ENCODE measurements at places on chromosomes 1 and 21.

GRCh38 chr1:207145401-207146058 is 41.5 kb downstream of the C4BPA start:
- no peak for DNase-seq

DNA sequence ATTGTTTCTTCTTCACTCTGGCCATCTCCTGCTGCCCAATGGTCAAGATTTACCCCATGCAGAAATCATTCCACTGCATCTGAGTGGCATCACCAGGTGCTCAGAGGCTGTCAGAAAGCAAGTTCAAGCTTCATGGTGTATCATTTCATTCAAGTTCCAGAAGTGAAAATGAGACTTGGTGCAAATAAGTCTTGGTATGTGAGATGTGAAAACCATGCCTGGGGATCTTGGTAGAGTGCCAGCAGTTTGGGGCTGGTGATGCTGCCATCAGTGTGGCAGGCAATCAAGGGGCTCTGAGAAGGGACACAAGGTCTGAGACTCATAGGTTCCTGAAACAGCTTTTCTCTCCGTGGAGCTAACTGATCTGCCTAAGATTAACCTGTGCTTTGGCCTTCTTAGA is 52.0 kb downstream of the CD2 start:
- DNase-seq: no peak

GRCh38 chr21:36813052-36813451 is 114.1 kb downstream of the SIM2 start:
- no peak for DNase-seq

DNA sequence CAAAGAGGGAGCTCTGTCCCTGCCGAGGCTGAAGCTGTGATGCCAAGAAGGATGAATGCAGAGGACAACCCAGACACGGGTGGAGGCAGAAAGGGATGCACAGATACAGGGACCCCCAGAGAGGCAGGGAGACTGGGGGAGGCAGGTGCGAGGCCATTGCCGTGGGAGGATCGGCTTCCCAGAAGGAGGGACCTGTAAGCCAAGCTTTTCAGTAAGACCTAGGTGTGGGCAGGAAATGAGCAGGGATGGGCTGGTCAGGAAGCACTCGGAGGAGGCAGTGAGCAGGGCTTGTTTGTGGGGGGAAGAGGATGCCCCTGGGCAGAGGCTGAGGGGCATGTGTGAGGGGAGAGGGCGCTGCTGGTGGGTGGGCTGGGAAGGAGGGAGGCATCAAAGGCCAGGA is 67.7 kb upstream of the WNT4 start:
- no peak for DNase-seq

- DNase-seq: no peak
Measured at GRCh38 chr1:178405137-178405536, 91.6 kb downstream of the CLEC20A start.

DNA sequence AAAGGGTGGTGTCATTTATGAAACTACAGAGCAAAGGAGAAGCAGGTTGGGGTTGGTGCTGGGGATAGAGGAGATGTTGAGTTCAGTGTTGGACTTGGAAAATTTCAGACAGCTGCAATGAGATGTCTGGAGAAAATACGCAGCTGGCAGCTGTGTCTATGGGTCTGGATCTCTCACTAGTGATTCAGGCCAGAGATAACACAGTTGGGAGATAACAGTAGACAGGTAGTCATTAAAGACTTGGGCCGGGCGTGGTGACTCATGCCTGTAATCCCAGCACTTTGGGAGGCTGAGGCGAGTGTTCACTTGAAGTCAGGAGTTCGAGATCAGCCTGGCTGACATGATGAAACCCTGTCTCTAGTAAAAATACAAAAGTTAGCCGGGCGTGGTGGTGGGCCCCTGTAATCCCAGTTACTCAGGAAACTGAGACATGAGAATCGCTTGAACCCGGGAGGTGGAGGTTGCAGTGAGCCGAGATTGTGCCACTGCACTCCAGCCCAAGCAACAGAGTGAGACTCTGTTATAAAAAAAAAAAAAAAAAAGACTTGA is 2.5 kb upstream of the TFAP2E start:
- DNase-seq: no peak

DNA sequence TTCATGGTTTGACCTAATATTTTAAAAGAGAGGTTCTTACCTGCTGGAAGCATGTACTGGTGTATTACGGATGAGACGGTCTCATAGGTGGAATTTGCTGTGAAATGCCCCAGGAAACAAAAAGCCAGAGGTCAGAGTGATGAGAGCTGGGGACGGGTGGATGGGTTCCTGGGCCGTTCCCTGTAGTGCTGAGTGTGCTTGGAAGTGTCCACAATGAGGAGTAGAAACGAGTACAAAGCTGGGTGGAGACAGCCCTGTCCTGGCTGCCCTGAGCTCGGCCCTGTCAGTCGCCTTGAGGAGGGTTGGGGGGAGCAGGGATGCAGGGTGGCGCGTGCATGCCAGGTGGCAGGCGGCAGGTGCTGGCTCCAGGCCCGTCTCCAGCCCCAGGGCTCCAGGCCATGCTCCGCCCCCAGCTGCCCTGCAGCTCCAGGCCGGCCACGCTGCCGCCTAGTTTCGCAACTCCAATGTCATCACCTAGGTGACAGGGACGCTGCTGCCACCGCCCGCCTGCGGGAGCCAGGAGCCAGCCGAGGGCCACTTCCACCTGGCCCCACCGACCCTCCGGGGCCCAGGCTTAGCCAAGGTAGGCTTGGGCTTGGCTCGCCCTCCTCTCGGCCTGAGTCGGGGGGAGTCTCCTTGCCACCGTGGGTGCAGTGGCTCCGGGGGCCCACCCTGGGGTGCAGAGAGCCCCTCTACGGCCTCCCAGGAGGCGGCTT is 16.4 kb downstream of the TP73 start:
- peak; percentile 71 for DNase-seq

DNA sequence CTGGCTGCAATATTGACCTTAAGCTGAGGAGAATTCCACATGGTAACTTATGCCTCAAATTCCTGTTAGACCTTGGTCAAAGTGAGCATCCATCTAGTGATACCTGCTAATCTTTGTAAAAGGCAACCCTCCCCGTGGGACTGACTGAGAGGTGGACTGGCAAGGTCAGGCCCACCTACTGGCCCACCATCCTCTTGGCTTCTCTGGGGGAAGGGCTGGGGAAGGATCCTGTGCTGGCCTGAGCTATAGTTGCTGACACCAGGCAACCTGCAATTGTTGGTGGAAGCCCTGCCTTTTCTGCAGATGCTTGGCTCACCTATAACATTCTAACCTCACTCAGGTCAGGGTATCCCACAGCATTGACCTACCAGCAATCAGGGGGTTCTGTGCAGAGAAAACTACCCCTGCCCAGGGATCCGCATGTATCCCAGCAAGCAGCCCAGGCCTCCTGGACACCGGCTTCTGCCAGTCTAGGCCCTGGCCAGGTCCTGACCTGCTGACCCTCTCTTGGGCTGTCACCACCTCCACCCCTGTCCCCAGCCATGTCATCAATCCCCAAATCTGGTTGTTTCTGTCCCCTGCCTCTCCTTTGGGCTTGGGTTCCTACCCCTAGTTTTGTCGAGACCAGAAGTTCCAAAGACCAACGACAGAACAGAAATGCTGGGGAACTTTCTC is 108.1 kb upstream of the EDN2 start:
- DNase-seq: no peak

DNA sequence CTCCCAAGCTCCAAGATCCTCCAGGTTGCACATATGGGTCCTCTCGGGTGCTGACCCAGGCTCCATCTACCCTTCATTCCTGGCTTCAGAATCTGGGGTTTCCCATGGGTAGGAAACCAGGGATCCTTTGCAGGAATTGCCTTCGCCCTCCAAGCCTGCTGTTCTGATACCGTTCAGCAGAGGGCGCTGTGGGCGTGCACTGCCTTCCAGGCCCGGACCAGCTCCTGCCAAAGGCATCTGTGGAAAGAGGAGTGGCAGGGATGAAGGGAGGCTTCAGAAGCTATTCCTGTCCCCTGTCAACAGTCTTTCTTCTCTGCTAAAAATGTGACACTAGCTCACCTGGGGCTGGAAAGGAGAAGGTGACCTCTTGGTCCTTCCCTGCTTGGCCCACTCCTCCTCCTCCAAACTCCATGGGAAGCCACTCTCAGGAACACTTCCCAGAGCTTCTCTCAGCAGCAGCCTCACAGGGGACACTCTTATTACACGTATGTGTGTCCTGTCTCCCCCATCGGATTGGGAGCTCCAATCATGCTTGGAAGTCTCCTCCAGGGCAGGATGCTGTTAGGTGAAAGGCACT is 71.2 kb downstream of the VWA5B1 start:
- DNase-seq: no peak

- DNase-seq: peak; percentile 97
Measured at GRCh38 chr1:42966688-42967612, 8.3 kb upstream of the SLC2A1 start.
